ENCODE measurements at places on chromosomes 4 and X.

DNA sequence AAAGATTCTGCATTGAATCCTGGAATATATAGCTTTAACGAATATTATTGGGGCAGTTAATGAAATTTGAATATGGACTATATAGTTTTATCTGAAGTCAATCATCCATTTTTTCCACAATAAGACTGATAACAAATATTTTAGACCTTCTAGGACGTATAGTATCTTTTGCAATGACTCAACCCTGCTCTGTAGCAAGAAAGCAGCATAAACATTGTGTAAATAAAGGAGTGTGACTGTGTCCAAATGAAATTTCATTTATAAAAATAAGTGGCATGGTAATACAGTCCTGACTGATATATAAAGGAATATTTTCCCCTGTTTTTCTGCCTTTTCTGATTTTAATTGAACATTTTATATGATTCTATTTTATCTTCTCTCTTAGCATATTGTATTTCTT, 947.7 kb upstream of the SLIT2 start:
- no peak for DNase-seq

GRCh38 chr4:141041021-141041476, 92.2 kb downstream of the RNF150 start:
- peak; percentile 60 for DNase-seq

- no peak for DNase-seq
These were observed 39.6 kb downstream of the FGFBP1 start for GRCh38 chr4:15898902-15899301.

DNA sequence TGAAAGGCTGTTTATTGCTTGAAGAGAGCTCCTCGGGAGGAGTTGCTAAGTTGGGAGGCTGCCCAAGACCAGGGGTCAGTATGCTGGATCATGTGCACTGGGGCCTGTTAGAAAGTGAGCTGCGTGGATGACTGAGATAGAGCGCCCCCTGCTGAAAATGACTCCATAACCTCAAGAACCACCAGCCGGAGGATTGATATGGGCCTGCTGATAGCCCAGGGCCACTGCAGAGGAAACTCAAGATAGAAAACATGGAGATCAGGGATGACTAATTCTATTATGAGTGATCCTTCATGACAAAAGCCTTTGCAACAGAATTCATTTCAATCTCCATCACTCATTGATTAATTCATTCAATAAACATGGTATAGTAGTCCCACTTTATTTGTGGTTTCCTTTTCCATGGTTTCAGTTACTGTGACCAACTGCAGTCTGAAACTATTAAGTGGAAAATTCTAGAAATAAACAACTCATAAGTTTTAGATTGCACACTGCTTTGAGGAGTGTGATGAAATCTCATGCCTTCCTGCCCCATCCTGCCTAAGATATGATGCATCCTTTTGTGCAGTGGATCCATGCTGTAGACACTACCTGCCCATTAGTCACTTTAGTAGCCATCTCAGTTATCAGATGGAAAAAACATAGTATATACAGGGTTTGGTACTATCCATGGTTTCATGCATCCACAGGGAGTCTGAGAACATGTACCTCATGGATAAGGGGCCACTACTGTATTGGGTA, 126.7 kb upstream of the MBNL3 start:
- DNase-seq, result peak; percentile 71

DNA sequence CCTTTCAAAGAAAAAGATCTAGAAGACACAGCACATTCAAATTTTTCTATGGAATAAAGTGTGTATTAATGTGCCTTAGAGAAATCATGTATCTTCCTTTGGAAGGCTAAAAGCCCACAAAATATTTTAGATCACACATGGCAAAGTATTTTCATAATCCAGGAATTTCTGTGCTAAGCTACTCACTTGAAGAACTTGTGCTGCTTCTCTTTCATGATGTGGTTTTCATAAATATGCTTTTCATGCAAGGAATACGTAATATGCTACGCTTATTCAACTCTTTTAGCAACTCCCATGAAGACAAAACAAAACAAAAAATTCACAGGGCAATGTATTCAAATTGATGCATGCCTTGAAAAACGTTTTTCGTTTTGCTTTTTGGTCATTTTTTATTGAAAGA, 125.6 kb downstream of the ARHGAP24 start:
- peak; percentile 64 for DNase-seq

DNA sequence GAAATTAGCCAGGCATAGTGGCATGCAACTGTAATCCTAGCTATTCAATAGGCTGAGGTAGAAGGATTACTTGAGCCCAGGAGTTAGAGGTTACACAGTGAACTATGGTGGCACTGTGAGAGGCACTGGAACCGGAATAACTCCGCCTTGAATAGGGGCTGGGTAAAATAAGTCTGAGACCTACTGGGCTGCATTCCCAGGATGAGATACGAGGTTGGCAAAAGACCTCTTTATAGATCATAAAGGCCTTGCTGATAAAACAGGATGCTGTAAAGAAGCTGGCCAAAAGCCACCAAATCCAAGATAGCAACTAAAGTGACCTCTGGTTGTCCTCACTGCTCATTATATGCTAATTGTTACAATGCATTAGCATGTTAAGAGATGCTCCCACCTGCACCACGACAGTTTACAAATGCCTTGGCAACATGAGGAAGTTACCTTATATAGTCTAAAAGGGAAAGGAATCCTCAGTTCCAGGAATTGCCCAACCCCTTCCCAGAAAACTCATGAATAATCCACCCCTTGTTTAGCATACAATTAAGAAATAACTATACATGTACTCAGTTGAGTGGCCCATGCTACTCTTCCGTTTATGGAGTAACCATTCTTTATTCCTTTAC, 88.6 kb downstream of the CENPC start:
- DNase-seq, result no peak

DNA sequence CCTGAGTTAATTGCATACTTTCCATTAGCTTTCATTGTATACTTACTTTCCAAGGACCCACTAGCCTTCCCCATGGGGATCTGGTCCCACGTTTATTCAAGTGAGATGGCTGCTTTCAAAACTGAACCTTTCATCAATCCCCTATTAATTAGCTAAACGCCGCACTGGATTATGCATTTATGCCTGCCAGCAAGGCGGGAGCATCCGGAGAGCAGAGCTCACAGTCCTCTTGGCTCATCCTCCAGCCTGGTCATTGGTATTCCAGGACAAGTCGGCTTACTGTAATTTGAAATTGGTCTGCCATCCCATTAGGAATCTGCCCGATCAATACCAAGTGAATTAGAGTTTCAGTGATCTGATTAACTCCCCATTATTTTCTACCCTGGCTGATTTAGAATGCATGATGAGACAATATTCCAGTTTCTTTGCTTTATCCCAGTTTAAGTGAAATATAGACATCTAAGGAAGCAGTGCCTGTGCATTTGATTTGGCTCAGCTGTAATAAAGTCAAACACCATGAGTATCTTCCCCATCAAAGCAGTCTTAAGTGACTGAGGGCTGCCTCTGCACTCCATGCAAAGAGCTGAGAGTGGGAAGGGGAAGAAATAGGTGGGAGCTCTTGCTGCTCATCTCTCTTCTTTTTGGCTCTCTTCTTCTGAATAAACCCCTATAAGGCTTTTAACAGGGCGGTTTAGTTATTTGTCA, 411.4 kb downstream of the GPAT3 start:
- no peak for DNase-seq

GRCh38 chrX:155889328-155889727, 8.2 kb downstream of the VAMP7 start:
- DNase-seq, result no peak

DNA sequence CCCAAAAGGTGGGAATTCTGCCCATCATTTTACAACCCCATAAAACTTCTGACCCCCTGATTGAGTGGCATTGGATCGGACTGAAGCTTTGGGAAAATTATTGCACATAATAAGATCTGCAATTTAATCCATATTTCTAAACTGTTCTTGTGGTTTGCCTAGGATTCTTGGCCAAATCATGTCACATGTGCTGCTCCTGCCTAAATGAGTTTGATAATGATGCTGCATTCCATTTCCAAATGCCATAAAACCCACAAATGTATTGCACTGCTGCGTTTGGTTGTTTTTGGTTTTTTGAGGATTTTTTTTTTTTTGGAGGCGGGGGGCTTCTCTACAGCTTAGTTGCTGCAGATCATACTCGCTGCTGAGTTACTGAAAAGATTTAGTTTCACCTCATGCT, 153.6 kb downstream of the QDPR start:
- no peak for DNase-seq

- DNase-seq, result no peak
These were observed 187.7 kb upstream of the BOD1L1 start for GRCh38 chr4:13815231-13815630.

DNA sequence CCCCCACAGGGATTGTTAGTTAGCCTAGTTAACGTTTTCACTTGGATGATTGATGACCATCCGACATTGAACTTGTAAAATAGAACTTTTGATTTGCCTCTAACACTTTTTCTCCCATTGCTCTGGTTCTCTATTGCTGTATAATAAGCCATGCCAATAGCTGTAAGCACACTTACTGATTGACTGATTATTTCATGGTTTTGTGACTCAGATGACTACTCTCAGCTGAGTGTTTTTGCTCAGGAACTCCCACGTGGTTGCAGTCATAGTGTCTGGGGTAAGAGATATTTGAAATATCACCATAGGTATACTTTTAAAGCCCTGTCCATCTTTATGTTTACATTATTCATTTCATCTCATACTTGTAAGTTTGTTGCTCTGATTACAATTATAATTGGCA, 1285.5 kb downstream of the STIM2 start:
- peak; percentile 3 for DNase-seq

GRCh38 chrX:47080915-47081236, 2.6 kb downstream of the RGN start:
- DNase-seq, result no peak

GRCh38 chr4:14152834-14153519, 525.5 kb upstream of the BOD1L1 start:
- DNase-seq, result no peak

- DNase-seq, result peak; percentile 11
These were observed 213.7 kb downstream of the AFAP1 start for GRCh38 chr4:7725951-7726350.

GRCh38 chr4:14299166-14299565, 671.6 kb upstream of the BOD1L1 start:
- DNase-seq, result no peak

- DNase-seq, result no peak
These were observed 111.1 kb downstream of the KLF8 start for GRCh38 chrX:56343219-56343618.

All from amniotic epithelial cell (primary cell).